ENCODE measurements at places on chromosomes 6 and 20. TPM values are rescaled to one million over a fixed set of nuclear protein-coding genes. Genes with fewer than 3 reads are reported as not detected.

The GRM1 gene
- 0.09 TPM for total RNA-seq

The CGAS gene
- 0.98 TPM for total RNA-seq

The DSE gene
- total RNA-seq = 14.3 TPM

The RBM24 gene
- 0.22 TPM for total RNA-seq

The BTN2A1 gene
- 9.2 TPM for total RNA-seq

The RRAGD gene
- total RNA-seq = 0.43 TPM

The TRIM26 gene
- 26.7 TPM for total RNA-seq

The PTK7 gene
- total RNA-seq = 28.2 TPM

The MCCD1 gene
- not detected for total RNA-seq

The GSTA2 gene
- not detected for total RNA-seq

The ID1 gene
- total RNA-seq = 1,208 TPM

The SAYSD1 gene
- total RNA-seq = 12.2 TPM

The ZNF165 gene
- 0.26 TPM for total RNA-seq

The KCNK5 gene
- not detected for total RNA-seq

The HLA-DRA gene
- 0.11 TPM for total RNA-seq

The TPX2 gene
- total RNA-seq = 6.3 TPM

The CAP2 gene
- 0.33 TPM for total RNA-seq

The LAMP5 gene
- 7.8 TPM for total RNA-seq

The MRAP2 gene
- 8.9 TPM for total RNA-seq

The GNAS gene
- 312 TPM for total RNA-seq

The KCNQ5 gene
- under 0.01 TPM for total RNA-seq

The MYB gene
- not detected for total RNA-seq

The SOX4 gene
- 65.5 TPM for total RNA-seq

The FRS3 gene
- total RNA-seq = 0.95 TPM

The SLC22A3 gene
- total RNA-seq = not detected

The RAET1E gene
- total RNA-seq = not detected
